AG10803 (cell line): ENCODE measurements at places on chromosomes 2 and 18.

DNA sequence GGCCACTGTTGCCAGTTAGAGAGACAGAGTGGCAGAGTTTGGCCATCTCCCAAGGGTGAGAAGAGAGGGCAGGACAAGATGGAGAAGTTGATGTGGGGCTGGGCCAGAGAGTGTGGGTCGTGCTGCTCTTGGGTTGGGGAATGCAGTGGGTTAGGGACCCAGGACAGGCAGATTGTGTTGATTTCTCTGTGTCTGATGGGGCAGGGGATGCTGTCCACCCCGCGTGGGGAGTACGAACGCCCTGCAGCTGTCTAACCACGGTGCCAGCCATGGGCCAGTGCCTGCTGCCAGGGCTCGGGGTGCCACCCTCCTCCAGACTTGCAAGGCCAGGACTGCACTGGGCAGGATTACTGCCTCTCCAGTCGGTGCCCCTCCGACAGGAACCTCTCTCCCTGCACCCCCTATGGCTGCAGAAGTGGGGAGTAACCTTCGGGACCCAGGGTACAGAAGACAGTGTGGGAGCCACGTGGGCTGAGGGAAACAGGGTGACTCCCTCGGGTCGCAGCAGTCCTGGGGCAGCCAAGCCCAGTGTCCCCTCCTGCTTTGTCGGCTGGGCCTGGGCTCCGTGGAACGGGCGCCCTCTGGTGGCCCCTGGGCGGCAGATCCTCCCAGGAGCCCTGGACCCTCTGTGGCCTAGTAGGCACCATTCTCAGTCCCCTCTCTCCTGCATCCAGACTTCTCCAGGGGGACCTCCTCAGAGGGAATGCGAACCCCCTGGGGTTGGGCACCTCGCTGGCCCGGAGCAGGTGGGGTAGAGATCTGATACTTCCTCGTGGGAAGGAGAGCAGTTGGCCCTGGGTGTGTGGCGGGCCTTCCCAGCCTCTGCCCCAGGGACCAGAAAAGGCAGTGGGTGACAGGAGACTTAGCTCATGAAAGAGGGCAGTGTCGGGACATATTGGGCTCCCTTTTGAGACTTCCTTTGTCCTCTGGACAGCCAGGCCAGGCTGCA is 2.7 kb downstream of the GPC1 start:
- peak; percentile 55 for DNase-seq

GRCh38 chr2:234472155-234472554 is 24.7 kb downstream of the ARL4C start:
- DNase-seq: no peak

GRCh38 chr2:71154798-71155197 is 24.4 kb downstream of the MPHOSPH10 start:
- DNase-seq: no peak

GRCh38 chr2:199199797-199200196 is 257.9 kb downstream of the SATB2 start:
- DNase-seq: no peak

GRCh38 chr2:235492850-235493344 is 946 bp upstream of the AGAP1 start:
- DNase-seq: peak; percentile 22

- no peak for DNase-seq
Measured at GRCh38 chr2:73232403-73233153, 461 bp downstream of the PRADC1 start.

DNA sequence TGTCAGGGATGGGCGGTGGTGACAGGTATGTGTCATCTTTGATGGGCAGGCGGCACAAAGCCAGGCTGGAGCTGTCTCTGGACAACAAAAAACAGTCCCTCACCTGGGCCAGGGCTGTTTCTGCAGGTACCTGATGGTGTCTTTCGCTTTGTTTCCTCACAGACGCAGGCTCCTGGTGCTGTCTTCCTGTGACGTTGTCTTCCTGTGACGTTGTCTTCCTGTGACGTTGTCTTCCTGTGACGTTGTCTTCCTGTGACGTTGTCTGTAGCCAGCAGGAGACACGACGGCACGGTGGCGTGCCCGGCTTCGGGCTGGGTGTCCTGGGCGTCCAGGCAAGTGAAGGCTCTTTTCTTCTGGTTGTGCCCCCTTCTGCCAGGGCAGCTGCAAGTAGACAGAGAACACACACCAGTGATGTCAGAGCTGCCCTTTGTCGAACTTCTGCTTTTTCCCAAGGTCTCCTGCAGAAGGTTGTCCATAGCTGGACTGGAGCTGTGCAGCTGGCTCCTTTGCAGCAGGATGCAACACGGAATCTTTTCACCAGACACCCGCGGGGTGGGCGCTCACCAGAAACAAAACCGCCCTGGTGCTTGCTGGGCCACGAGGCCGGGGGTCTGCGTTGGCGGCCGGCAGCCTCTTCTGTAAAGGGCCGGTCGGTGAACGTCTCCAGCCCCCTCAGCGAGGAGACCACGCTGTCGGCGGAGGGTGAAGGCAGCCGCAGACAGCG is 21.1 kb downstream of the GPR35 start:
- no peak for DNase-seq

DNA sequence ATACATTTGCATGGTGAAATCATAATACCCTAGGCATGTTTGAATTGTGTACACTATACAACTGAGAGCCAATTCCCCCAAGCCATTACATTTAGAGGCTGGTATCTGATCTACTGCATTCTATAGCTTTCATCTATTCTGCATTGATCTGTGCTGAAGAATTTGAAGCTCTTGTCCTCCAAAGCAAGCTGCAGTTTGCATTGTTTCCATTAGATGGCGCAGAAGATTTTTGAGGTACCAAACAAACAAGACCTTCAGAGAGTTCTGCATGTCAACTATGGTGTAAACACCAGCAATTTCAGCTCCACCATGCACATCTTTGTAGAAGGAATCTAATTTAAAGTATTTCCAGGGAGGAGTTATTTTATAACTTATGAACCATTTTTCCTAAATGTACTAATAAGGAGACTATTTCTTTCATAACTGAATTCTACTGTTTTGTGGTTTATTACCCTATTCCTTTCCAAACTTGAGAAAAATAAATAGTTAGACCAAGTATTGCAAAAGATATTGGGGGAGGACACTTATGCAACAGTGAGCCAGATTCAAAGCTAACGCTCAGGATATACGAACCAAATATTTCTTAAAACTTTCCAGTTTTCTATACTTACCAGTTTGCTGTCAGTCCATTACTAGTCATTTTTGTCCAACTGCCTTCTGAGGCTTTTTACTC is 761.8 kb upstream of the ACVR2A start:
- DNase-seq: peak; percentile 89

DNA sequence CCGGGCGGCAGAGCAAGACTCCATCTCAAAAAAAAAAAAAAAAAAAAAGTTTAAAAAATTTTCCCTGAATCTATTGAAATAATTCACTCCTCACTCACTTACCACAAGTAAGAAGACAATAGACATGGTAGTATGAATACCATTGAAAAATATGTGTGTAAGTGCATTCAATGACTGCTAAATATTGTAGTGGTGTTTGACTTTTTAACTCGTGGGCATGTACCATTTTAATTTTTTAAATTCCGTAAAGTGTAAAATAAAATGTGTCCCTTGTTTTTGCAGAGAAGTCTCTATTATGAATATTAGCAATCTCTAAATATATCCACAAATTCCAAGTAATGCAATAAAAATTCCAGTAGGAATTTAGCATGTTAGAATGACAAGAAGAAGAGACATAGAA is 134.1 kb downstream of the COPS8 start:
- DNase-seq: peak; percentile 65

- DNase-seq: peak; percentile 48
Measured at GRCh38 chr2:85887566-85888019, 1.2 kb downstream of the ST3GAL5 start.

- no peak for DNase-seq
Measured at GRCh38 chr2:174003720-174004695, 38.8 kb upstream of the SP3 start.

- no peak for DNase-seq
Measured at GRCh38 chr2:153096272-153096671, 377.9 kb downstream of the ARL6IP6 start.

- DNase-seq: no peak
Measured at GRCh38 chr2:147231607-147232006, 613.2 kb upstream of the ACVR2A start.

DNA sequence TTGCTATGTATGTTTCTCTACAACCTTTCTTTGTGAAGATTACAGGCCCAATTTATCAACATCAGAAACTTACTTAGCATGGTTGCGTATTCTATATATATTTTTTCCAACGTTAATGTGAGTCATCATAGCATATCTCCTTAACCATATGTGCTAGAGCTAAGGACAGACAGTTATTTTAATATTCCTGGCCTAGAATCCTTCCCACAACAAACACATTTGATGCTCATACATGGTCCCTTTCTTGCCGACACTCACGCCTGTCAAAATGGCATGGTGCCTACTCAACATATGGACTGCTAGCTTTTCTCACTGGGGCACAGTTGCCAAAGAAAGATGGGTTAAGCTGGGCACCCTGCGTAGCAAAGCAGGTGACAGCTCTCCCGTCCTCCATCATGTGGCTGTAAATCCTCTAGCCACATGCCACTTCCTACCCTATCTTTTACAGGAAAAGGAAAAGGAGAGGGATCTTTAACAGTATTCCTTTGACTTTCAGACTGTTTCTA is 75.2 kb upstream of the GALNT5 start:
- no peak for DNase-seq

- no peak for DNase-seq
Measured at GRCh38 chr2:53235836-53236582, 531.6 kb upstream of the CHAC2 start.

GRCh38 chr2:217868911-217869334 is 133.9 kb downstream of the TNS1 start:
- DNase-seq: peak; percentile 57

- DNase-seq: no peak
Measured at GRCh38 chr2:100783987-100784386, 36.0 kb upstream of the NPAS2 start.

- no peak for DNase-seq
Measured at GRCh38 chr2:161245261-161245553, 63.0 kb upstream of the PSMD14 start.

GRCh38 chr2:133682906-133683305 is 114.6 kb upstream of the NCKAP5 start:
- no peak for DNase-seq

GRCh38 chr2:39948016-39948719 is 169.1 kb upstream of the THUMPD2 start:
- peak; percentile 58 for DNase-seq

DNA sequence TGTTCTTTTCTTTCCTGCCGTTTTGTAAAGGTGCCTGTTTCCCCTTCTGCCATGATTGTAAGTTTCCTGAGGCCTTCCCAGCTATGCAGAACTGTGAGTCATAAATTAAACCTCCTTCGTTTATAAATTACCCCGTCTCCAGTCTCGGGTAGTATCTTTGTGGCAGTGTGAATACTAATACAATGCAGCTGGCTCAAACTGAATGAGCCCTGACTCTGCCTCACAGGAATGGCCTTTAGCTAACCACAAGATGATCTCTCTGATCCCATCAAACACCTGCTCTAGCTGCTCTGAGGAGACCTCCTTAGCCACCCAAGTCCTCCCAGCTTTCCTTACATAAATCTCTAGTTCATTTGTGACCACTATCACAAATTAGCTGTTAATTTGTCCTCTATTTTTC is 41.5 kb upstream of the CAB39 start:
- peak; percentile 48 for DNase-seq

DNA sequence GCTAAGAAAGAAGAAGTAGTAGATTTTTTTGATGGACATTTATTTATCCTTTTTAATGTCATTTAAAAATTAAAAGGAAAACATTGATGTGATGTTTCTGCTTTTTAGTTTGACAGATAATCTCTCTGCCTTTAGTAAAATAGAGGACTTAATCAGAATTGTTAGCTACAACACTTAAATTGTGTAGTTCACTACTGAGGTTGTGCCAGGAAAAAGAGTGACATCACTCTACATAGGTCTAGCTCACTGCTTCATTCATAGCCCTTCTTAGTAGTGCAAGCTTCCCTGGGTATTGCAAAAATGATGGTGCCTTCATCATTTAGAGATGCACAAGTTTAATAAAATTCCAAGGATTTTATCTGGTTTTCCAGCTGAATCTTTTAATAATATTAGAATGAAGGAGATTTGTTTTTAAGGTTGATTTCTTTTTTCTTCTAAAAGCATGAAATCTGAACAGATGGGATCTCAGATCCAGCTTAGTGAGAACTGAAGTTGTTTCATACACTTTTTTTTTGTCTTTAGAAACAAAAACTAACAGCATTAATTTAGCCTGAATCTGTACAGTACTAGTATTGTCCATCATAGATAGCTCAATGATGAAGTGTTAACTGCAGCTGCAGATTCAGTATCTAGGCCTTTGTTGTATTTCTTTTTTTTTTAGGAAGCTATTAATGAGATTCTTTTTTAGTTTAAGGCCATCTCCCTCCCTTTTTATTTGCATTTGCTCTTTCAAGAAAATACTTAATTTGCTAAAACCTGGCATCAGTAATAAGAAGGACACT is 20.6 kb upstream of the TMEFF2 start:
- DNase-seq: no peak

- no peak for DNase-seq
Measured at GRCh38 chr2:118822572-118822971, 24.9 kb downstream of the EN1 start.

DNA sequence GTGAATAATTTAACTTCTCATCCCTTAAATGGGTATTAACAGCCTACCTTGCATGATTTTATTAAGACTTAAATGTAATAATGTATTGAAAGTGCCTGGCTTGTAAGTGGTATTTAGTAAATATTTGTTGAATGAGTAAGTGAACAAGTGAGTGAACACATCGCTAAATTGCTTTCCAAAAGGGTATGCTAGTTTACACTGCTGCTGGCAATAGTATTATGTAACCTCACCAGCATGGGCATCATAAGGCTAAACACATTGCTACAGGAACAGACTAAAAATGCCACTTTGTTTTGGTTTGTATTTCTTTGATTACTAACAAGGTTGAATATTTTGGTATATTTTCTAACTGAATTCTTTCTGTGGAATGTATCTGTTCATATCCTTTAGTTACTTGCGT is 9.8 kb downstream of the WDR43 start:
- DNase-seq: peak; percentile 79

DNA sequence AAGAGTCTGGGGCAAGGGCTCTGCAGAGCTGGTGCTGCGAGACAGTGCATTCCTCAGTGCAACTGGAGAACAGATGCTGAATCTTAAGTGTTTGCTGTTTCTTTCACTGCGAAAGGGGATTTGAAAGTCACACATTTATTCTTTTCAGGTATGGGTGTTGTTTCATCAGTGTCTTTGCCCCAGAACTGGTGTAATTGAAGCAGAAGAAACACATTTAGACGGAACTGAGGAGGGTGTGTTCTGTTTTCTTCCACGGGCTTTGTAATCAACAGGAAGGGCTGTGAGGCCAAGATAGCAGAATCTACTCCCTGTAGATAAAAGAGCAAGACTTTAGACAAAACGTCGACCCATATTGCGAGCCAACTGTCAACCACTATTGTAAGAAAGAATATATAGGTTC is 151.9 kb downstream of the EPHA4 start:
- no peak for DNase-seq

DNA sequence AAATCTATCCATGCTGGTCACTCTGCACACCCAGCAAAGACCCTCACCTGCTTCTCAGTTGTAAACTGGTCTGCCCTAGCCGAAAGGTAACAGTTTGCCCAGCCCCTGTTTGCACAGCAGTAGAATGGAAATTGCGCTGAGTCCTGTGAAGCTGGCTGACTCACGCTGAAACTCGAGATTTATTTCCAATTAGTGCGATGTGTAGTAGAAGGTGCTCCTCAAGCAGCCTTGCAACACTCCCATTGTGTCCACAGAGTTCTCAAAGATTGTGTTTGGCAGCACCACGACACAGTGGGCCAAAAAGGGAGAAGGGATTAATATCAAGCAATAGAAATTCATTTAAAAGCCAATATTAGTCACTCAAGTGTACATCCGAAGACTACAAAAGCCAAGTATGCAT is 21.7 kb upstream of the APCDD1 start:
- no peak for DNase-seq
